ENCODE measurements at places on chromosomes 12 and 14.

DNA sequence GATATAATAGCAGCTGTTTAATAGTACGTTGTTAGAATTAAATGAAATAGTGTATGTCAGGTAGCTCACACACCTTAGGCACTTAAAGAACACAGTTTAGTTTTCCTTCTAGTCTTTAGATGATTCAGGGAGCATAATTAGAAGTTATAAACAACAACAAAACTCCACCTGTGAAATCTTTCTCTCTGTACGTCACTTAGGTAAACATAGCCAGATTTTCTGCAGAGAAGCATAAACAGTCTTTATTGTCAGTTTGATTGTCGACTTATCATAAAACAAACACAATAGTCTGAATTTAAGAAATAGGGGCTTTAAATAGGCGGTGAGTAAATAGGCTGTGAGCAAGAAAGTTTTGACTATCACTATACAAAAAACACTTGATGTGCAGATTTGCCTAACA is 84.6 kb upstream of the PKP2 start:
- no peak for DNase-seq

DNA sequence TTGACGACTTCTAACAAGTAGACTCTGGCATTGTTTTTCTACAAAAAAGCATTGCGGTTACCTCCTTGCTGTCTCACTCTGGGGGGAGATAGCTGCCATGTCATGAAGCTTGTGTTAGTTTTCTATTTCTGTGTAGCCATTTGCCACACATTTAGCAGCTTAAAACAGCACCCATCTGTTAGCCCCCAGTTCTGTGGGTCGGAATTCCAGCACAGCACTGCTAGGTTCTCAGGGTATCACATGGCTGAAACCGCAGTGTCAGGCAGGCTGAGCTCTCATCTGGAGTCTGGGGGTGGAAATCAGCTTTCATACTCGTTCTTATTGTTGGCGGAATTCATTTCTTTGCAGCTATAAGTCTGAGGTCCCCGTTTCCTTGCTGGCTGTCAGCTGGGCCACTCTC is 19.9 kb upstream of the STXBP6 start:
- DNase-seq = no peak

GRCh38 chr12:84562331-84562730 is 350.3 kb downstream of the SLC6A15 start:
- DNase-seq = no peak

DNA sequence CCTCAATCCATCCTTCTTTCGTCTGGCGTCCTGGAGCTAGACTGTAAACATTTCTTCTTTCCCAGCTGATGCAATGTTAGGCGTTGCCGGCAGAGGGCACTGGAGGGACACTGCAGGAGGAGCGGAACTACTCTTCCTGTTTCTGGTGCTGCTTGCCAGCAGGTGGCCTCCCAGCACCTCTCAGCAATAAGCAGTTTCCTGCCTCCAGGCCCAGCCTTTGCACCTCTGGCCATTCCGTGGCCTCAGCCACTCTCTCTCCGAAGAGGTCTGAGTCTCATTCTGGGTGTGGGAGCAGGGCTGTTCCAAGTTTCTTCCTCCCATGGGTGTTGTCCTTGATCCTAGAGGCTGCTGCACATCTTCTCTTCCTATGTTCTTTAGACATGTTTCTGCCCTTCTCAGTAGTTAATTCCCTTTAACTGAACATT is 7.5 kb upstream of the ASPG start:
- DNase-seq = peak; percentile 76

DNA sequence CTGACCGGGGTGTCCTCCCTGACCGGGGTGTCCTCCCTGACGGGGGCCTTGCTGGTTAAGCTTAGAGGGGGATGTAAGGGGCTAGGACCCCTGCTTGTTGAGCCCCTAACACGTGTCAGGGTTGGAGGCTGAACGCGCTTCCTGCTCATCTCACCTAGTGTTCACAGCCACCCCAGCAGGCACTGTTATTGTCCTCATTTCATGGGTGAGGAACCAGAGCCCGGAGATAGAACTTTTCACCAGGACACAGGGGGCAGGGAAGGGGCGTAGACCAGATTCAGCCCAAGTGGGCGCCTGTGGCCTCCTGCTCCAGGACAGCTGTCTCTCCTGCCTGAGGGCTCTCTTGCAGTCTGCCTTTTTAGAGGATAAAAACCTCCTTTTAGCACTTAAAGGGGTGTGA is 236.3 kb downstream of the GLT1D1 start:
- no peak for DNase-seq

DNA sequence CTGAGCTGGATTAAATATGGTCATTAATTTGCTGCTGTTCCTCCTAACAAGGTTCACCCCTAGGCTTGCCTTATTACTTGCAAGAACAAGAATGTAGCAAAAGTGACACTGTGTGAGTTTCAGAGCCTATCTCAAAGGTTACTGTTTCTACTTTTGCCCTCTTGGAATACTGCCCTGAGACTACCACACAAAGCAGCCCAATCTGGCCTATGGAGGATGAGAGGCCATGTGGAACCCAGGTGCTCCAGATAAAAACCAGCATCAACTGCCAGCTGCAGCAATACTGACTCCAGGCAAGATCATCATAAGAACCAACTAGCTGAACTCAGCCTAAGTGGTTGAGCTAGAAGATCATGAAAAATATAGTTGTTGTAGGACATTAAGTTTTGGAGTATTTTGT is 22.4 kb upstream of the SUPT16H start:
- DNase-seq = no peak

DNA sequence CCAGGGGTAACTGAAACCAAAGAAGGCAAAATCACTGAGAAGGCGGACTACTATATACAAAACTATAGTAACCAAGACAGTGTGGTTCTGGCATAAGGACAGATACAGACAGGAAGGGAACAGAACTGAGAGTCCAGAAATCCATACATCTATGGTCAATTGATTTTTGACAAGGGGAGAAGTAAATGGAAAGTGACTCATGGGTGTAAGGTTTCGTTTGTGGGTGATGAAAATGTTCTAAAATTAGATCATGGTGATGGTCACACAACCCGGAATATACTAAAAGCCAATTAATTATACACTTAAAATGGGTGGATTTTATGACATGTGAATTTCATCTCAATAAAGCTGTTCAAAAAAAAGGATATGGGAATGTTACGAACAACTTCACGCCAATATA is 18.7 kb downstream of the ANGEL1 start:
- no peak for DNase-seq

DNA sequence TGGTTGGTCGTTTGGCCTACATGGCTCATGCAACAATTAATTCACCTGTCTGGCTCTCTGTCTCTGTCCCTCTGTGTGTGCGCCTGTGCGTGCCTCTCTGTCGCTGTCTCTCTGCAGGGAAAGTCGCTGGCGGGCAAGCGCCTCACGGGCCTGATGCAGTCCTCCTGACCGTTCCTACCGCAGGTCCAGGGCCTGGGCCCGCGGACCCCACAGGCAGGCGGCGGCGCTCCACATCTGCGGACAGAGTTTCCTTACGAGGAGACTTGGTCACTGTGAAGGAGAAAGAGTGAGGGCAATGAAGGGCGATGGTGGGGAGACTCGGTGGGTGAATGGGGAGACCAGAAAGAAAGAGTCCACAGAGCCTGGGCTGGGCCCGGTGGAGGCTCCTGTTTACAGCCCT is 331.6 kb downstream of the DPF3 start:
- DNase-seq = no peak

GRCh38 chr12:120774169-120774916 is 48.7 kb downstream of the ACADS start:
- no peak for DNase-seq

DNA sequence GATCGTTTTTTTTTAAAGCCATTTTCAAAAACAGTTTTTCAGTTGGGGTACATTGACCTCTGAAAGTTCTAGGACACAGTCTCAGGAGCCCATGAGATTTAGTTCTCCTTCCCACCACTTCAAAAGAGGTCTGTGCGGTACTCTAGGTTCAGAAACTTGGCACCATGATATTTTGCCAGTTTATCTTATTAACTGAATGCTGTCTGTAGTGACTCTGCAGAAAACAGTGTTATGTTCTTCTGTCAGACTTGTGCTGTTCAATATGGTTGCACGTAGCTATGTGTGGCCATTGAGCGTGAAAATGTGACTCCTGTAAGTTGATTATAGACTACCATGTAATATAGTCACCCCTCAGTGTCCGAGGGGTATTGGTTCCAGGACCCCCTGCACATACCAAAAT is 35.9 kb downstream of the CRADD start:
- DNase-seq = no peak
